Stimulated activated CD4-positive, alpha-beta T cell treated with anti-CD3 and anti-CD28 coated beads, TNF-alpha, amount 100 ng/mL, for 1 hour (primary cell): ENCODE measurements at places on chromosomes 5 and 9.

DNA sequence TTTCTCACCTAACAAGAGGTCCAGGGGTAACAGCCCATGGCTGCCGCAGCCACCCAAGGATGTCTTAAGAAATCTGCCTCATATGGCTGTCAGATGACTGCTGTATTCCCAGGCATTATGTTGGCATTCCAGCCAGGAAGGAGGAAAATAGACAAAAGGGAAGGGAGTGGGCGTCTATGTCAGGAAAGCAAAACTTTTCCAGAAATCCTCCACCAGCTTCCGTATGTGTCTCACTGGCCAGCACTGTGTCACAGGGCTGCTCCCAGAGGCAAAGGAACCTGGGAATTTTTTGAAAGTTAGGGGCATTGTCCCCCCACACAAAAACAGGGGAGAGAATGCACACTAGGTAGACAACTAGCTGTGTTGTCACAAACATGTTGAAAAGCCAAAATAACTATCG, 7.3 kb downstream of the BHMT2 start:
- DNase-seq, result no peak

- DNase-seq, result no peak
Observed at GRCh38 chr9:77291714-77292113, 114.4 kb downstream of the VPS13A start.

- DNase-seq, result no peak
Observed at GRCh38 chr5:61200582-61201155, 38.4 kb upstream of the SMIM15 start.

DNA sequence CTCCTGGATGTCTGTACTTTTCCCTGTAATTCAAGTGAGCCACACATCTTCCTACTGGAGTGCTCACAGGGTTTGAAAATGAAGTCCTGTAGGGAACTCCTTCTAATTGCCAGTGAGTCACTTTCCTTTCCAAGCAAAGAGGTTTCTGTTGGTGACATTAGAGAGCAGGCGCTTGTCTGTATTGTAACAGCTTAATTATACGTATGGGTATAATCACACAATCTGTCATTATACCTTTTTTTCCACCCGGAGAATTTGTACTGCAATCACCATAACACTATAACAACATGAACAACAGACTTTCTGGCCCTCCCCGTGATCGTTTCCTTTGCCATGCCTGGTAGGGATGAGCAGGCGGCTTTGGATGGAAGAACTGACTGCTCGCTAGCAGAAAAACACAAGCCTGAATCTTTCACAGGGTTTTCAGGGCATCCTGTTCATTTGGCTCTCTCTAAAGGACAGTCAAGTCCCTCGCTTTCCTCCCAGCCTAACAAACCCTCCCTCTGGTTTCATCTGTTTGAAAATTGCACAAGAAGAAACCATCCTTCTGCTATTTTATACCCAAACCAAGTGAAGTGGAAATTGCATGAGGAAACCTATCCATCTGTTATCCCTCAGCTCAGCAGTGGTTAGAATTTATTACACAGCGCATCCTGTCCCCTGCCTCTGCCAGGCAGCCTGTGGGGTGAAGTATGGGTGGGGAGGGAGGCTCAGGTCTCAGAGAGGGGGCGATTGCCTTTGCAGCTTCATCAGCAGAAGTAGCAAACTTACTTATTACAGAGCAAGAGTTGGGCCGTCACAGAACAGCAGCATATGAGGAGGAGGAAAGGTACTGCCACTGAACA, 307.0 kb upstream of the TLE4 start:
- DNase-seq, result no peak

- DNase-seq, result no peak
Observed at GRCh38 chr9:68707801-68708488, 2.9 kb downstream of the PIP5K1B start.

DNA sequence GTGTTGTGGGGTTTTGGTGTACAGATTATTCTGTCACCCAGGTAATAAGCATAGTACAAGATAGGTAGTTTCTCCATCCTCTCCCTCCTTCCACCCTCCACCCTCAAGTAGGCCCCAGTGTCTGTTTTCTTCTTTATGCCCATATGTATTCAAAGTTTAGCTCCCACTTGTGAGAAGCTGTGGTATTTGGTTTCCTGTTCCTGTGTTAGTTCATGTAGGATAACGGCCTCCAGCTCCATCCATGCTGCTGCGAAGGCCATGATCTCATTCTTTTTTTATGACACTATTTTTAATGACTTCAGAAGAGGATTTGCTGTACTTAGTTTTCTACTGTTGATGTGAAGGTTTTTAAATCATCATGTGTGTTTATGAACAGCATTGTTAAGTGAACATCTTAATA, 11.9 kb downstream of the CCDC180 start:
- no peak for DNase-seq

- no peak for DNase-seq
Observed at GRCh38 chr5:146005723-146006122, 69.3 kb downstream of the SH3RF2 start.

DNA sequence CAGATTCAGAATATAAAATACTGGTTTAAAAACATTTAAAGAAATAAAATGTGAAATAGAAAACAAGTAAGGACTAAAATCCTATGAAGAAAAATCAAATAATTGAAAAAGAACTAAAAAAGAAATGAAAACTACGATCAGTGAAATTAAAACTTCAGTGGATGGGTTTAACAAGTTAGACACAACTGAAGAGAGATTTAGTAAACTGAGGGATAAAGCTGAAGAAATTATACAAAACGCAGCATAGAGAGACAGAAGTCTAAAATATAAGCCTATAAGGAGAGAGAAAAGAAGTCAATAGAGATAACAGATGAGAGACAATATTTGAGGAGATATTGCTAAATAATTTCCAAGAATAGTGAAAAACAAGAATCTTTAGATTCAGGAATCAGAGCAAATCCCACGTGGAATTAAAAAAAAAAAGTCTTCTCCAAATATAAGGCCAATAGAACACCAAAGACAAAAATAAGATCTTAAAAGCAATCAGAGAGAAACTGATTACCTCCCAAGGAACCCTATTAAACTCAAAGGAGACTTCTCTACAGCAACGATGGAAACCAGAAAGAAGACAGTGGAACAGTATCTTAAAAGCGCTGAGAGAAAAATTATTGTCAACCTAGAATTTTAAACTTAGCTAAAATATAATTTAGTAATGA, 59.6 kb upstream of the ABL1 start:
- no peak for DNase-seq

DNA sequence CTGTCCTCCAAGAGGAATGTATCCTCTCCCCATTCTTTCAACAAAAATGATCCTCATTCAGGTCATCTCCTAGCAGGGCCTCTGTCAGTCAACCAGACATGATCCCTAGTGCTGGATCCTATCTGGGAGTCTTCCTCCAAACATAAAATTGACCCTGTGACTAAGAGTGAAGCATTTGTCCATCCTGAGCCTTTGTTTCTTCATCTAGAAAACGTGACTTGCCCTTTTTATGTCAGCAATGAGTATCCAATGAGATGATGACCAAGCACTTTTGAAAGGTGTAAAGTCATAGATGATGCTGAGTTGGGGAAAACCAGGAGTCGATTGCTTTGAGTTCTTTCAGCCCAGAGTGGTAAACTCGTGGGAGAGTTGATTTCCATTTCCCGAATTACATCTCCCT, 143.3 kb downstream of the CMYA5 start:
- DNase-seq, result no peak

DNA sequence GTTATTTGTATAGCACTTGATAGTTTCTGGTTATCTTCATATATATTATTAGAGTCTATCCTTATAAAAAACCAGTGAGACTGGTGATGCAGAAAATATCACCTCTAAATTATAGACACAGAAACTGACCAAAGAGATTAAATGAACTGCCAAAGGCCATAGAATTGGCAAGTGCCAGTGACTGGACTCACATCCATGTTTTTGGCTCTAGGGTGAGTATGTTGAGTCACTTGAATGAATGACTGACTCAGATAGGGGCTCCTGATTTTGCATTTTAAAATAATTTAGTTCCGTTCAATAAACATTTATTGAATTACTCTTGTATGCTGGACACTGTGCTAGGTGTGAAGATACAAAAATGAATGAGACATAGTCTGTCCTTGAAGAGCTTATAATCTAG, 70.7 kb downstream of the NR2F1 start:
- no peak for DNase-seq

DNA sequence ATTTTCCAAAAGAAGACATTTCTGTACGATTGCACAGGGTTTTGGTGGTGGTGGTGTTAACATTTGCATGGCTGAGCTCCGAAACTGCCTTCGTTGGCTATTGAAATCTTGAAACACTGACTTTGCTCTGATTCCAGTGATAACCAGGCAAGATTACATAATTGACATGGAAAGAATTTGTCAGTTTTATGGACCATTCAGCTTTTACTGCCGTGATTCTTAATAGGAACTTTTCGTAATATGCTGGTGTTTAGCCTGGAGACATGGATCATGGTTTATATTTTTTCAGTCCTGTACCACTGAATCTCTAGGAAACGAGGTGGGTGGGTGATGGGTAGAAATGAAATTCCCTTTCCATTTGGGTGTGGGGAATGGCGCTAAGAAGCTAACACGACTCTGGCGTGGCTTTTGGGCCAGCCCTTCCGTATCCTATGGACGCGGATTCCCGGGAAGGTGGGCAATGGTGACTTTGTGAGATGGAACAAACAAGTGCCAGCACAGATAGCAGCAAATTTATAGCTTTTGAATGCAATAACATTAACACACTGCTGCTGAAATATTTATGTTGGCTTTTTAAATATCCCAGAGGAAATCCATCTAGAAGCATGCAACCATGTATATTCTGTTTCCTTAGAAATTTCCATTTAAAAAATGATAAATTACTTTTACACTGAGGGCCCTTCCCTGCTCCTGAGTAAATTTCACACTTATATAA, 36.8 kb downstream of the LIX1 start:
- no peak for DNase-seq

- DNase-seq, result no peak
Observed at GRCh38 chr5:132269635-132270334, 12.3 kb downstream of the PDLIM4 start.

- no peak for DNase-seq
Observed at GRCh38 chr9:27413511-27414219, 110.4 kb upstream of the IFNK start.

DNA sequence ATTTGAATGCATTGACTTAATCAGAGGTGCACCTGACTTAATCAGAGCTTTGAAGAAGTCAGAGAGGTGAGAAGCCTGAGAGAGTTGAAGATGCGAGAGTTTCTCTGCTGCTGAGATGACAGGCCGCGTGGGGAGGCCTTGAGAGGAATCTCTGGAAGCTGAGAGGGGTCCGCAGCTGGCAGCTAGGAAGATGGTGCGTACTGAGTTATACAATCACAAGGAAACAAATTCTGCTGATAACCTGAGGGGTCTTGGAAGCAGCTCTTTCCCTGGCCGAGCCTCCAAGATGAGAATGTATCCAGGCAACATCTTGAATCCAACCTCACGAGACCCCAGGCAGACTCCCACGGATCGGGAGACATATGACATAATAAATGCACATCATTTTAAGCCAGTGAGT, 91.7 kb downstream of the SPATA31A6 start:
- DNase-seq, result no peak

DNA sequence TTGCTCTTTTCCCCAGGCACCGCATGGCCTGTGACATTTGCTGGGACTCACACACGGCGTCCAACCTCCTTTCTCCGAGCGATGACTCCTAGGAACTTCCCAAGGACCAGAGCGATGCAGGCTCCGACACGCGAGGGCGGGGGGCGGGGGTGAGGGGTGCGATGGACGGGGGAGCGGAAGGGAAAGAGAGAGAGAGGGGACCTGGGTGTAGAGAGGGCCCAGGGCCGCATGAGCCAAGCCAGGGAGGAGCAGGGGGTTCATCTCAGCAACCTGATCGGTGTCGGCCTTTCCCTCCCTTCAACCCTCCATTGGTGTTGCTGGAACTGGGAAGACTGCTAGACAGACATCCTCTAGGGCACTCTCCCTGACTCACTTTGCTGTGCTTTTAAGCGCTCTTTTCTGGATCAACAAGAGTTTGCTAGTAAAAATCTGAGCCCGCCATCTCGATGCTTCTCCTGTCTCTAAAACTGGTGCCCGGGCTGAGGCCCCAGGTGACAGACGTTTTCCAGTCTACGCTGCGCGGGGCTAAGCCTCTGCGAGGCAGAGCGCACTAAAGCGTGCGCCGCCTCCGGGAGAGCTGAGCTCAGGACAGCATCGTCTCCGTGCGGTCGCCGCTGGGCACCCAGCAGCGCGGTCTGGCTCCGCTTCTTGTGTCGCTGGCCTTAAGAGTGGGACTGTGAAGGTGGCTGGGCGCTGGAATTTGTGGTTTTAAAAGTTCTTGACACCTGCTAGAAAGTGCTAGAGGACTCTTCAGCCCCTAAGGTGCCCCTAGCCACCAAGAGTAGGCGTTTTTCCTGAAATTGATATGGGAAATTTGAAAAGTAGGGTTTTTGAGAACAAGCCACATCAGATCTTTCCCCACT, 1.0 kb upstream of the TSLP start:
- no peak for DNase-seq

GRCh38 chr9:70258692-70259511, at the start of gene SMC5:
SMC5 (plus strand) TSS chr9:70258978; CDS start chr9:70259079, 101 bp downstream.
- peak; percentile 62 for DNase-seq

- DNase-seq, result no peak
Observed at GRCh38 chr5:42592401-42593140, 164.0 kb upstream of the CCDC152 start.

DNA sequence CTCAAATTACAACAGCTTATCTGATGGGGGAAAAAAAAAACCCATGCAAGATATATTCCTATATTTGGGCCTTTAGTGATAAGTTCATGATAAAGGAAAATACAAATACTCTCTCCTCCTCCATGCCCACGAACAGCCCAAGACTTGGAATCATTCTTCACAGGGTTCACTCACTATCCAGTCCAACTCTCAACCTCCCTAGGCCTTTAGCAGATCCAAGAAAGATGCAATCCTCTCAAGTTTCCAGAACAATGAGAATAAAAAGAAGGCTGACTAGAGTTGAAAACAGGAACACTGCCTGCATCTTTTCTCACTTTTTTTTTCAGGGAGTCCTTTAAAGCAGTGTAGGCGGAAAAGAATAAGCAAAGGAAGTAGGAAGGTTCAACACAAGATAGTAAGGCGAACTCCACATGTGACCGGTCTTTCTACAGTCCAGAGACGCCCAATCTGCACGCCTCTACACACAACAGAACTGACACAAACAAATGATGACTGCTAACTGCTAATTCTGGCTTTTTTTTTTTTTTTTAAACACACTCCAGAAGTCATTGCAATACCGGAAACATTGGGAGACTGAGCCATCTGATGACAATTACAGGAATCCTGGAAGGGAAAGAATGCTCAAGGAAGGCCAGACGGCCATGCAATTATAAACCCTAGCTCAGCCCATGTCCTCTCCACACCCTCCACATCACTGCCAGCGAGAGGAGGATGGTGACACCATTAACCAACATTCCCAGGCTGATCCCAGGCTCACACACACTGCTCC, 75.4 kb downstream of the BNC2 start:
- DNase-seq, result no peak

GRCh38 chr9:136327304-136327974, at the start of gene GPSM1:
GPSM1 (plus strand) TSS chr9:136327539; CDS start chr9:136327696, 157 bp downstream.
- DNase-seq, result no peak

DNA sequence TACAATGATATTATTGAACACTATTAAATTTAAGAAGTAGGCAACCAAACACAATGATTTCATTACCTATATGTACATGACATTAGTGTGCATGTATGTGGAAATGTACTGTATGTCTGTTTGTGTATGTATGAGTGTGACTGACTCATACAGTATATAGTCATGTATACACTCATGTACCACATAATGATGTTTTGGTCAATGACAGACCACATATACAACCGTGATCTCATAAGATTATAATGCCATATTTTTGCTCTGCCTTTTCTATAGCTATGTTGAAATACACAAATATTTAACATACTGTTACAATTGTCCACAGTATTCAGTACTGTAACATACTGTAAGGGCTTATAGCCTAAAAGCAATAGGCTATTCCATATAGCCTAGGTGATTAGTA, 19.7 kb downstream of the SVEP1 start:
- DNase-seq, result no peak

- no peak for DNase-seq
Observed at GRCh38 chr9:130207241-130207992, 35.2 kb downstream of the NCS1 start.
